Occipital lobe (tissue), 3 donors: ENCODE measurements at places on chromosomes 6 and 20. TPM values are rescaled to one million over a fixed set of nuclear protein-coding genes. Genes with fewer than 3 reads are reported as not detected.

DNA sequence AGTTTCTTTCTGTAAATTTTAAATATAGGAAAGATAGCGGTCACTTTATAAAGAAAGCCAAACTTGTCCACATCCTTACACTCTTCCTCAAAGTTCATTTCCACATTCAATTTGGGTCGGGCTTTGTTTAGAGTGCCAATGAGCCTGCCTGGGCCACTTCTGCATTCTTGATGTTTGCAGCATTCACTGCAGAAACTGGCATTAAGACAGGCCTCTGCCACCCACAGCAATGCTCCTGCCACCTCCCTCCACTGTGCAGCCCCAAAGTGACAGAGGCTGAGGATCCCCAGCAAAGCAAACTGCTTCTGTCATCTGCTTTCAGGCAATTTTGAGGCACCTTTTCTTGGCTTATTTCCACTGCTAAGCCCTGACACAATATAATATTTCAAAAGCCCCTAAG is 61.2 kb downstream of the TNFAIP3 start:
- DNase-seq: no peak

GRCh38 chr20:9602847-9603183 is 88.4 kb downstream of the LAMP5 start:
- no peak for DNase-seq

DNA sequence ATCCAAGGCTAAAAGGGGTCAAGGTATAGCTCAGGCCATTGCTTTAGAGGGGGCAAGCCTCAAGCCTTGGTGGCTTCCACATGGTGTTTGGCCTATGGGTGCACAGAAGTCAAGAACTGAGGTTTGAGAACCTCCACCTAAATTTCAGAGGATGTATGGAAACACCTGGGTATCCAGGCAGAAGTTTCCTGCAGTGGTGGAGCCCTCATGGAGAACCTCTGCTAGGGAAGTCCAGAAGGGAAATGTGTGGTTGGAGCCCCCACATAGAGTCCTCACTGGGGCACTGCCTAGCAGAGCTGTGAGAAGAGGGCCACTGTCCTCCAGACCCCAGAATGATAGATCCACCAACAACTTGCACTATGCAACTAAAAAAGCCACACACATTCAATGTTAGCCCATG is 678.7 kb upstream of the ADGRB3 start:
- DNase-seq: no peak

DNA sequence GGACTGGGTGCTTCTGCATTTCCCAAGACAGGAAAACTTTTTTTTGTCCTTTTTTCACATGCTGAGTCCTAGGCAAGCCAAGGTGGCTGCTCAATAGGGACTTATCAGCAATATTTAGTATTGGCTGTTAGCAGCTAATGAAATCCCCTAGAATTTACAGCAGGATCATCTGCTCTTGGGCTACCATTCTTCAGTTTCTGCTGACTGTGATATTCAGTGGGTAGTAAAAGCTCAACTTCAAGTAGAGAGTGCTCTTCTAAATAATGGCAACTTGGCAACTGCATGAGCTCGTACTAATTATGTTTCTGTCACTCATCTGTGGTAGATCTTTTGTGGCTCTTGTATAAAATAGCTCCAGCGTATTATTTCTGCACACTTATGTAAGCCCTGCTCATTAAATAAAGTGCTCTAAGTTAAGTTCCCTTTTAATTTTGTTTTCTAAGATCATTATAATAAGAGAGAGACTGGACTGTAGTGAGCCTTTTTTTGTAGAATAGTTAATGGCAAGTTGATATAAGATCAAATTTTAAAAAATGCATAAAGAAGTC is 110.3 kb downstream of the SLC35F1 start:
- DNase-seq: no peak

Gene TGM3
- 0.16 TPM for total RNA-seq

DNA sequence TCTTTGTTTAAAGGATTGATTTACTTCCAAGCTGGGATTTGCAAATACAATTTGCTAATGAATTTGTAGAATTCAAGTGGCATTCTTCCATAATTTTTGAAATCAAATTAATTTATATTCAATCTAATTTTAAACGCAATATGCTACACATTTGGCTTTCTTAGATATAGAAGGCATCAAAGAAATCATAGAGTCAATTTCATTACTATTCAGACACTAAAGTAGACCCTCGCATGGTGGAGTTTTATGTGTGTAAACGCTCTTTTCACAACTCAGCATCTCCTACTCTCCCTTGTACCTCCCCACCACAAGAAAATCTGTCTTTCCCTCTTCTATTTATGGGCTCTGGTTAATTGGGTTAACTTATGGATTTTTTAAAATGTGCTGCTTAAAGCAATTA is 144.3 kb downstream of the DOK5 start:
- no peak for DNase-seq

DNA sequence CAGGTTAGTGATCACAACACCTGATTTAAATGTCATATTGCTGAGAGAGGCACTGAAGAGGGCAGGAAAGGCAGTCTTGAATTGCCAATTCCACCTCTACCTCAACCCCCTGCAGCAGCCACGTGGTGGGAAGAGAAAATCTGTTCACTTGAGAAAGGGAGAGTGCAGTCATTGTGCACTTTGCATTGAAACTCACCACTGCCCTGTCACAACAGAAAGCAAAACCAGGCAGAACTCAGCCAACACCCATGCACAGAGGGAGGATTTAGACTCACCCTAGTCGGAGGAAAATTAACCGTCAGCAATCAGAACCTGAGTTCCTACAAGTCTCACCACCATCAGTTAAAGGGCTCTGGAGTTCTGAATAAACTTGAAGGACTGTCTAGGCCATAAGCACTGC is 1040.2 kb downstream of the HACE1 start:
- DNase-seq: no peak

Gene LAMA5
- 11.2 TPM for total RNA-seq

DNA sequence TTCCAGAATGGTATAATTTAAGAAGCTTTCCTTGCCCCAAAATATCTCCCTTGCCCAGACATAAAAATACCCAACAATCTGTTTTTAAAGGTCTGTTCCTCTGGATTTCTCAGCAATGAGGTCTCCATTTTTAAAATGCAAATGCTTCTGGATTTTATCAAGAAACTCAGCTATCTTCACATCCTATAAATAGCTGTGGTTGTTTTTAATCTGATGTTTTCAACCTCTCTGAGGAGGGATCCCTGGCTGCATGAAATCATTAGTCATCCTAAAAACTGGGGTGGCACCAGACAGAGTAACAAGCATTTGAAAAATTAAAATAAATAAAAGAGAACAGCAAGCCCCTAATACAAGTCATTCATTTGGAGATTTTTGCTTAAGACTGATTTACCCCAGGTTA is 168.5 kb upstream of the ID4 start:
- DNase-seq: no peak
